ENCODE measurements at places on chromosomes 16 and 17. TPM values are rescaled to one million over a fixed set of nuclear protein-coding genes. Genes with fewer than 3 reads are reported as not detected.

Gene MYOCD
- 0.52 TPM for total RNA-seq

Gene GPR142
- total RNA-seq: 0.66 TPM

Gene ANKS4B
- 0.78 TPM for total RNA-seq

Gene ABI3
- total RNA-seq: 4.9 TPM

Gene NAGPA
- total RNA-seq: 24.6 TPM

Gene MSLN
- total RNA-seq: not detected

Gene CCR7
- total RNA-seq: not detected

Gene NACA2
- 1.6 TPM for total RNA-seq

Gene MIS12
- 7.9 TPM for total RNA-seq
